ENCODE measurements at places on chromosomes 3 and 15. TPM values are rescaled to one million over a fixed set of nuclear protein-coding genes. Genes with fewer than 3 reads are reported as not detected.

- DNase-seq: no peak
Observed at GRCh38 chr3:142226474-142226873, 1.1 kb upstream of the GK5 start.

- DNase-seq: no peak
Observed at GRCh38 chr3:127377801-127378655, 90.2 kb upstream of the PRR20G start.

- DNase-seq: no peak
Observed at GRCh38 chr3:46162975-46163555, 45.0 kb downstream of the CCR1 start.

DNA sequence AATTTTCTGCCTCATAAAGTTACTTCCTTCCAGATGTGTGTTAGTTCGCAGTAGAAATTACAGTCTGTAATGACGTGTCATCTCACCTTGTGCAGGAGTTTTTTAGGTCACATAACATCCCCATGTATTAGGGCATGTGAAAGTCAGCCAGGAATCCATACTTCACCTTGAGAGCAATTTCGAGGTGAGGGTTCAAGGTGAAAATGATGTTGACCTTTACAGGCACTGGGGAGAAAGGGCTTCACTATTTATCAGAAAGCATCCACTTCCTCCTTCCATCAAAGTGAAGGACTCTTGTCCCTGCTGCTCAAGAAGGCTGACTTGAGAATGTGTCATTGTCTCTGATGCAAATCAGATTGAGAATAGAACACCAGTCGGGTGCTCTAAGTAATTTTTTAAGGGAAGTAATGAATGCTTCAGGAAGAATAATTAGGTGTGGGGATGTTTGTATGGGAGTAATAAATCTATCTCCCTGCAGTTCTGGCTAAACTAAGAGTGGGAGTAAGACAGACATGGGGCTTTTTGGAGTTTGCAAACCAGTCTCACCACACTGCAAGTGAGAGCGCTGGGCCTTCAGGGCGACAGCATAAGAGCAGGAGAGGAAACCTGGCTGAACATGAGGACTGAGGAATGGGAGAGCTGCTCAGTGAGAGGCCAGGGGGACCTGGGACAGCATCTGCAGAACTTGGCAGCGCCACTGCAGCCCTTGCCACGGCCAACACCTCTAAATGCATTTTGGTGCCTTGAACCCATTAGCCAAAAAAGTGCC lies 85.9 kb upstream of the IL12A start:
- no peak for DNase-seq

DNA sequence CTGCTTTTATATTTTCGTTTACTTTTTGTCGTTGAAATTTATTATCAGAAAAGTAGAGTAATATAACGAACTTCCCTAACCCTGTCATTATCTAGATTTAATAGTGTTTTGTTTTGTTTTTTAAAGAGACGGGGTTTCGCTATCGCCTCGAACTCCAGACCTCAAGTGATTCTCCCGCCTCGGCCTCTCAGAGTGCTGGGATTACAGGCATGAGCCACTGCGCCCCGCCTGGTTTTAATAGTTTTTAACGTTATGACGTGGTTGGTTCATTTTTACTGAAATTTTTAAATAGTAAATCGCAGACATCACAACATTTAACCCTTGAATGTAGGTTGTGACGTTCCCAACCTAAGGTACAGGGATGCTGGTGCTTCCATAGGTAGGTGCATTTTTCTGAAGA lies 1.0 kb downstream of the NGRN start:
- no peak for DNase-seq

DNA sequence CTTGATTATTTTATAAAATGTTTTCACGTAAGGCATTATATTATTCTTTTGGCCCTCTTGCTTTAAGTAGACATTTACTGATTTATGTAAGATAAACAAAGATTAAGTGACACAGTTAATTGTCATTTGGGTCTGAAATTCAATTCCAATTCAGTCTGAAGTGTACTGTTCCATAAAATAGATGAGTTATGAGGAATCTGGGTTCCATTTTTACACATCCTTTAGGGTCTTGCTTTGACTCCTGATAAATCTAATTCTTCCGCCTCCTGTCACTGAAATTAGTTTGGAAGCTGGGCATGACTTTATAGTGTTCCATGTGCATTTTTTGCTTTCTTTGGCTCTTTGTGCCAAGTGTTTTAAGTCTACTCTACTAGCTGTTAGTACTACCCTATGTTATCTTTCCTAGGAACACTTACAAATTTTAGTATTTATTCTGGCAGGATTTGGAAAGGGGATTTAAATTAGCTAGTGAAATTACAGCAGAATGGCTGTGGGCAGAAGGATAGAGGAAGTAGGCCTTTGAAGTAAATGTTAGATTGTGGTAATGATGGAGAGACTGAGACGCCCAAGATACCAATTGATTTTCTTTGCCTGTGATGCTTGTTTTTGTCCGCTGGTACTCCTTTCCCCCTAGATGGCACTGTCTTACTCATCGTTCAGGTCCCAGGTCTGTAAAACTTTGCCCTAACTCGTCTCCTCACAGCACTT lies 14.3 kb downstream of the ARL8B start:
- no peak for DNase-seq

Gene HGD
- 0.44 TPM for total RNA-seq

Gene SLC22A13
- total RNA-seq: 0.44 TPM

Gene MRPL3
- 68.8 TPM for total RNA-seq

Measured in endothelial cell of umbilical vein (primary cell).